Fibroblast of skin of right quadriceps (primary cell): ENCODE measurements at places on chromosomes 11 and 22.

DNA sequence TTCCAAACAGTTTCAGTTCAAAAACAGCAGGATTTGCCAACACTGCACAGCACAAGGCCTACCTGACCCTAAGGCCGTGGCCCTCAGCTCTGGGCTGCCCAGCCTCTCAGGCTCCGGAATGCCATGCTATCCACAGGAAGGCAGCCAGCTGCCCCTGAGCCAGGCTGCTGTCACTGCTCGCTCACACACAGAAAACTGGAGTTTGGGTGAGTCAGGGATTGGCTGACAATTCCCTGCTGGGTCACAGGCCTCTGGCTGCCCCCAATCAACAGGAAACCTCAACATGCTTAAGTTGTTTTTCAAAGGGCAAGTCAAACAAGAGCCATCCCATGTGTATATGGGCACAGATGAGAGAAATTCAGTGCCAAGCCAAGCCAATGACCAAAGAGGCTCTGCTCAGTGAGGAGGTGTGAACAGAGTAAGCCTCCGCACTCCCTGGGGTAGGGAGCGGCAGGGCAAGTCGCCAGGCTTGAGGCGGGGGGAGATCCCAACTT is 50.2 kb downstream of the RPL27A start:
- peak; percentile 74 for DNase-seq

- DNase-seq = no peak
Observed at GRCh38 chr11:75188671-75189070, 37.8 kb downstream of the SLCO2B1 start.

GRCh38 chr22:32628628-32629572 is 154.3 kb downstream of the FBXO7 start:
- peak; percentile 89 for DNase-seq

GRCh38 chr11:69377953-69378302 is 84.0 kb downstream of the MYEOV start:
- no peak for DNase-seq

DNA sequence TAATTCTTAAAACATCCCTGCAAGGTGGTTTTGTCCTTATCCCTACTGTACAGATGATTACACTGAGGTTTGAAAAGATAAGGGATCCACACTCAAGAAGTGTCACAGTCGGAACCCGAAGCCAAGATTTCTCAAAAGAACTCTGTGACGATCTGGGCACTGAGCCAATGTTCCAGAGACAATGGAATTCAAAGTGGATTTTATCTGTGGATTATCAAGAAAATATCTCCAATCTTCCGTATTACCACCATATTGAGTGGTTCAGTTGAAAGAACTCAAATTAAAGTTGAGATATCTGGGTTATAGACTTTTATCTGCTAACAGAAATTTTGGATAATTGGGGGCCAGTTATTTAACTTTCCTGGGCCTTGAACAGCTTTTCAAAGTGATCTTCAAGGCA is 100.0 kb upstream of the GRAMD1B start:
- DNase-seq = no peak

- peak; percentile 40 for DNase-seq
Observed at GRCh38 chr11:34316347-34317035, 41.3 kb downstream of the ABTB2 start.

DNA sequence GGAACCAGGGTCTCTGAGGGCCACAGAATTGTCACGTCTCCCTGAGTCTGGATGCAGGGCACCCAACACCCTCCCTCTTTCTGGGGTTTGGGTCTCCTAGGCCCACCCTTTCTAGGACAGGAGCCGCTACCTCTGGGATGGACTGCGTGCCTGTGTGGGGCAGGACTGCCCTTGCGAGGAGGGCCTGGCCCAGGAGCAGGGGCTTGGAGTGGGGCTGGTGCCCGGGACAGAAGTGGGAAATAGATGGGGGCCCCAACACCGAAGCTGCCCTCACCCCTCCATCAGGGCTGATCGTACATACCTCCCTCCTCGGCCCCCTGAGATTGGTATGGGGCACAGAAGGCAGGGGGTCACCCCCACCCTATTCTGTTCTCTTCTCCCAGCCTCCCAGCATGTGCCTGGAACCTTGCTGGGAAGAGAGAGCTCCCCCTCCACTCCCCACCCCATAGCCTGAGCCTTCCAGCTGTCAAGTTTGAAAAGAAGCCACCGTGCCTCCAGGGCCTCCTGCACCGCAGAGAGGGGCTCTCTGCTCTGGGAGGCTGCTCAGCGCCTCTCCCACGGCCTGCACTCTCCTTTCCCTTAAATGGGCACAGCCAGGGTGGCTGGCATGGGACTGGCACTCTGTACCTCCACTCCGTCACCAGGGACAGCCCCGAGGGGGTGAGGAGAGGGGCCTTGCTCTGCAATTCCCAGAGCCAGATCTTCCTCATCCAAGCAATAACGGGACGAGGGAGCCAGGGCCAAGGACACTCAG is 1.8 kb downstream of the LRRC10B start:
- no peak for DNase-seq

- no peak for DNase-seq
Observed at GRCh38 chr22:22074634-22075381, 92.2 kb upstream of the TOP3B start.

GRCh38 chr11:47061429-47062178 is 115.1 kb downstream of the ARFGAP2 start:
- DNase-seq = no peak

GRCh38 chr11:76700177-76701100 is 29.9 kb upstream of the LRRC32 start:
- peak; percentile 95 for DNase-seq

- DNase-seq = no peak
Observed at GRCh38 chr22:19448739-19449421, 1.4 kb upstream of the C22orf39 start.

DNA sequence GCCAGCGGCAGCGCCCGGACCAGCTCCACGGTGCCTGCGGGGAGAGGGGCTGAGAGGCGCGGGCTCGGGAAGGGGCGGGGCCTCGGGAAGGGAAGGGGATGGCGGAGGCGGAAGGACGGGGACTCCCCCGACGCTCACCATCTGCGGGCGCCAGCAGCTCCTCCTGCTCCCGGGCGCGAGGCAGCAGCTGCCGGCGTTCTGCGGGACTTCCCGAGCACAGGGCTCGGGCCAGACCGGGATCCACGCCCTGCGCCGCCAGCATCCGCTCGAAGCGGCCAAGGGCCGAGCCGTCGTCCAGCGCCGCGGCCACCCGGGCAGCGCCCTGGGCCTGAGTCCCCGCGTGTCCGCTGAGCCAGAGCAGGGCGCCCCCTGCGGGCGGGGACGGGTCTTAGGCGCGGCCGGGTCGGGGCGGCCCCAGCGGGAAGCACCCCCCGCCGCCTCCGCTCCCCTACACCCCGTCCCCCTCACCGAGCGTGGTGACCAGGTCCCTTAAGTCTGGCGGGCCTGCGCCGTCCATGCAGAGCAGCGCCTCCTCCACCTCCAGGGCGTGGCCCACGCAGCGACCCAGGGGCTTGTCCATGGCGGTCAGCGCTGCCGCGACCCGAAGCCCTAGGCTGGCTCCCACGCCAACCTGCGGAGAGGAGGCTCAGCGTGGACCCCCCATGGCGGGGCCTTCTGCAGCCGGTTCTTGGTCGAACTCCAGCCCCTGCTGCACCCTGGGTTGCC is 873 bp upstream of the SCO2 start:
- DNase-seq = peak; percentile 77

GRCh38 chr11:128502726-128503125 is 84.6 kb downstream of the ETS1 start:
- peak; percentile 95 for DNase-seq

DNA sequence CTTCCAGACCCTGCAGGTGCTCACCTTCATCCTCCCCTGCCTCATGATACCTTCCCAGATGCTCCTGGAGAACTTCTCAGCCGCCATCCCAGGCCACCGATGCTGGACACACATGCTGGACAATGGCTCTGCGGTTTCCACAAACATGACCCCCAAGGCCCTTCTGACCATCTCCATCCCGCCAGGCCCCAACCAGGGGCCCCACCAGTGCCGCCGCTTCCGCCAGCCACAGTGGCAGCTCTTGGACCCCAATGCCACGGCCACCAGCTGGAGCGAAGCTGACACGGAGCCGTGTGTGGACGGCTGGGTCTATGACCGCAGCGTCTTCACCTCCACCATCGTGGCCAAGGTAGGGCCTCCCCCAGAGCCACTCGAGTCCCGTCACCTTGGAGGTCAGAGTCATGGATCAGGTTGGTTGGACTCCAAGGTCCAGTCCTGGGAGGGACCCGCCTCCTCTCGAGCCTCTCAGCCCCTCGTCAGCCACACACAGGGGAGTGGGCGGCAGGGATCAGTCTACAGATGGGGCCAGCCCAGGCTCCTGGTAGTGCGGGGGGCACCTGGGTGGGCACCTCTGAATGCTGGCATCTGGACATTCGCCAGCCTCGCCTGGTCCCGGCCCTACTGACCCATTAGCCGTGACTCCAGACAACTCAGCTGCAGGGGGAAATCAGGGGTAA is 34.8 kb upstream of the SLC22A12 start:
- no peak for DNase-seq

DNA sequence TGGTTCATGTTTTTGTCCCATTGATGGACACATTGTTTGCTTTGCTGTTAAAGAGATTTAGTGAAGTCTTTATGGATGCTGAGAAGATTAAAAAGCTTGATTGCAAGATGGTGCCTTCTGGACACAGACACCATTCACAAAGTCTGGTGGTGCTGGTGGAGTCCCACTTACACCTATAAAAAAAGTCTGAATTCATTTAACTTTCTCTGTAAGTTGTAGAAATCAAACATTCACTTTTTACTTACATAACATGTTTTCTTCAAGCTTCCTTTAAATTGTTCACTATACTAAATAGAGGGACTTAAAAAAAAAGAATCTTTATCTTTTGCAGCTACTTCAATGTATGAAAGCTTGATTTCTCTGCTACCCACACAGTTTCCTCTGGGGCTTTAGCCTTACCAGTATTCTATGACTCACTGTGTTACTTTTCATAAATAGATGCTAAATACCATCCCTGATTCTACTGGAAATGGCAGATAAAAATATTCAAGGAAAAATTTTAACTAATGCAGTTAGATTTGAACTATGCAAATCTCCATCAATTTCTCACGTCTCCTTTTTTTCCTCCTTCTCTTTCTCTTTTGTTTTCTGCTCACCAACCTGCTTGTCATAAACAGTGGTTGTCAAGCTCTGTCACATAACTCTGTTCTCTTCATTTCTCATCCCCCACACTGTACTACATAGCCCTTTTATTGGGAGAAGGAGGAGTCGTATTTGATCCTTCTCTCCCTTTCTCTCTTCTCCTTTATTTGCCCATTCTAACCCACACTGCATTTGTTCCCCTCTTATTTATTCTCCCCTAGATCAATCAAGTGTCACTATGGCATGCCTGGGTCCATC is 89.7 kb downstream of the FAM76B start:
- DNase-seq = peak; percentile 66

GRCh38 chr11:70127653-70128434 is 49.7 kb downstream of the ANO1 start:
- DNase-seq = peak; percentile 60

DNA sequence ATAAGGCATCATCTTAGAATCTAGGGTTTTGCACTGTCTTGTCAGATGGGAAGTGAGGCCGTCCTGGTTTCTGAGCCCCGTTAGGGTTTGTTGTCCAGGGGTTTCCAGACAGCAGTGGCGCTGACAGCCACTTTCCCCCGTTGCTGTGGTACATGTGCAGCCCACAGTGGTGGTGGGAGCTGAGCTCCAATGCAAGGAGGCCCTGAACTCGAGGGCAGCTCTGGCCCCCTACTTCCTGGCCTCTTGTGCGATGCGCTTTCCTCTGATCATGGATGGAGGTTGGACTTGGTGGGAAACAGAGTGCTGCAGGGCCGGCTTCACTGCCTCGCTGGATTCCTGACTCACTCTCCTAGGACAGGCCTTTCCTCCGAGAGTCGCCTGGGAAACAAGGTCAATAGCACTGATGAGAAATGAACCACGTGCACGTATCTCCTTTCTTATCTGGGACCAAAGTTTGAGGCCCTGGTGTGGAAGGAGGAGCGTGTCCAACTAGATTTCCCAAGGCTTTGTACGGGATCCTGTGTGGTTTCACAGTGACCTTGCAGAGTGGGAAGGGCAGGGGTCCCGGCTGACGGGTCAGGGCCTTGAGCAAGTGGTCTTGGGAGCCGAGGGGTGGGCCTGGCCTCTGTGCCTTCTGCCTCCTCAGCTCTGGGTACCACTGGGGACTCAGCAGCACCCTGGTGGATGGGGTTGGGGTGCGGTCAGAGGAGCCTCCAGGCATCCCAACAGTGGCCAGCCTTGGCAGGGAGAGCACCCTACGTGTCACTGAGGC is 3.7 kb downstream of the PHRF1 start:
- DNase-seq = no peak

- no peak for DNase-seq
Observed at GRCh38 chr11:35373284-35373933, 45.9 kb downstream of the SLC1A2 start.

DNA sequence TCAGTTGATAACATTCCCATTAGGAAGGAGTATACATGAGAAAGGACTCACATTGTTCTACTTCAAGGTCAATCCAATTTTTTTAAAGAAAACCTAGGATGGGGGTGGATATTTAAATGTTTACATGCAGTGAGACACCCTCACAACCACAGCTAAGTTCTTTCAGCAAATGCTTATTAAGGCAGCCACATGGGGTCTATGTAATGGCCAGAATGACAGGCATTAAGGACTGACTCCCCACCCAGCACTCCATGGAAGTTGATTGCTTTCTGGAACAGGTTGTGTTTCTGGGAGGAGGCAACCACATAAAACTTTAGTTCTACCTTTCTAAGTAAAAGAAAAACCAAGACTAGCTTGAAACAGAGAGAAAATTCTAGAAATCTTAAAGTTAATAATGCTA is 662.0 kb upstream of the CCDC90B start:
- DNase-seq = no peak

- DNase-seq = peak; percentile 87
Observed at GRCh38 chr11:15793043-15793996, 563.0 kb downstream of the SOX6 start.

- no peak for DNase-seq
Observed at GRCh38 chr11:9249252-9249651, 15.9 kb downstream of the DENND5A start.

- no peak for DNase-seq
Observed at GRCh38 chr22:30824096-30824495, 129.4 kb downstream of the OSBP2 start.

DNA sequence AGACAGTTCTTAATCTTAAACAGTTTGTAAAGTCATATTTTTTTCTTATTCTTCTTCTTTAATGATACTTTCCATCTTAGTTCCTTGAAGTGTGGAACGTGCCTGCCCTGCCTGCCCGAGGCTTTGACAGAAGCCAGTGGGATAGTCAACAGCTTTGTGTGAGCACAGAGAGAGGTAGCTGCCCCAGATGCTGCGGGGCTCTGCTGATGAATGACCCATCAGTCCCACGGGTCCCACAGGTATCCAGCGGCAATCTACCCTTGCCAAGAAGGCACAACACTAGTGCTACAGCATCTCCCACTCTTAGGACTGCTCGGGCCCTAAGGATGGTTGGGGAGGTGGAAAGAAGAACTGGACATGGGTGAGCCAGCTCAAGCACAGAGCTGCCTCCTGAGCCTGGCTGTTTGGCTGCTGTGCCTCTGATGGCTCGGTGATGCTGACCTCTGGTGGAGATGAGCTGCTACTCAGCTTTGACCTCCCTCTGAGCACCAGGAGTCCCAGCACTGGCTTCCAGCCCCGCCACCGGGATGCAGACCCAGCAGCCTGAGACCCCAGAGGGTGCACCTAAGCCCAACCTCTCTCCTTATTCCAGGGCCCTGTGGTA is 11.8 kb upstream of the APLNR start:
- peak; percentile 61 for DNase-seq
